ENCODE measurements at places on chromosomes 3 and 15.
A peak's percentile ranks its signal among the peaks of the same experiment; 100 is the strongest.

DNA sequence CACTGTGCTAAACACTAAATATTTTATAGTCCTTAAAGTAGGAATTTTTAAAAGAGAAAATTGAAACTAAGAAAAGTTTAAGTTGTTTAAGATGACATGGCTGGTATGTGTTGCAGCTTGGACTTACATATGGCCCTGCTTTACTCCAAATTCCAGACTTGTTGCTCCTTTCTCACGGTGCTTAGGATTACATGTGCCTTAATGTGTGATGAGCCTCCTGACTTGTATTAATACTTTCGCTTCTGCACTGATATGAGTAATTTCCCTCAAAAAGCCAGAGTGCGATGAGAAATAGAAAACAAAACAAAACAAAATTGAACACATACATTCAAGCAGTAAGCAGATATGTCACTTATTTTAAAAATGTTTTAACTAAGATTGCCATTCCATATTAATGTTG, 250.2 kb downstream of the VGLL3 start:
- no peak for DNase-seq

DNA sequence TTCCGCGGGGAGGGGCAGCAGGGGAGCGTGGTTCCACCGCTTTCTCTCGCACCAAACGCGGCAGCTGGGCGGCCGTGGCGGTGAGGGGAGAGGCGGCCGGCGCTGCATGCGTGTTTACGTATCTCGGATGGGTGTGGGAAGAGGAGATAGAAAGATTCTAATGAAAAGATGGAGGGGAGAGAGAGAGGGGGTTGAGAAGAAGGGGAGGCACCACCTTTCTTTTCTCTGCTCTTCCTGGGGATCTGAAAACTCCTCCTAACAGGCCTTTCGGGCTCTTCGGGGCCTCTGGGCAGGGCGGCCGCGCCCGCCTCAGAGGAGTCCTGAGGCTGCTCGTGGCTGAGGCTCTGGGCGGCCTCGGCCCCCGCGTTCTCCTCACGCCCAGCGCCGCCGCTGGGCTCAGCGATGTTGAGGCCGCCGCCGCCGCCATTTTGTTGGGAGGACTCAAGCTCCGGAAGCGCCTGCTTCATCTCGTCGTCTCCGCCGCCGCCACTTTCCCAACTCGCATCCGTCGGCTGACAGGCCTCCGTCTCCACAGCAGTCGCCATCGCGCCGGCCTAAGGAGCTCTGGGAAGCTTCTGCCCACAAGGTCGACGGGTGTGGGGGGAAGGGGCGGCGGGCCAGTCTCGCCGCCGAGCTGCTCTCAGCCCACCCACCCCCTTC, 473 bp downstream of the TASOR start:
- peak; percentile 78 for DNase-seq

- no peak for DNase-seq
Measured at GRCh38 chr15:74396146-74396438, 28.6 kb upstream of the CYP11A1 start.

DNA sequence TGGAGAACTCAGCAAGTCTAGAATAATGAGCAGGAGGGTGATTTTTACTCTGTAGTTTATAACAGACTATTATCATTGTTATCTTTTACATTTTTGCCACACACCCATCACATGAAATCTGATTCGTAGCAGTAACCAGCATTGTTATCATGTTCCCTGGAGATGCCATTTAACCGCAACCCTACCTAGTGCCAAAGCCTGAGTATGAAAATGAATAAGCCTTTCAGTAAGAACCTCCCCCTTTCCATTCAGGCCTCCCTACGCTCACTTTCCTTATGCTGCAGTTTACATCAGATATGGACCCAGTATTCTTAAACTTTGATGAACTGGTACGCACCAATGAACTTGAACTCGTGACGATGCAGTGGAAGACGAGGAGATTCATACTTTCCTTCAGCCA, 158.7 kb upstream of the SPRED1 start:
- no peak for DNase-seq

DNA sequence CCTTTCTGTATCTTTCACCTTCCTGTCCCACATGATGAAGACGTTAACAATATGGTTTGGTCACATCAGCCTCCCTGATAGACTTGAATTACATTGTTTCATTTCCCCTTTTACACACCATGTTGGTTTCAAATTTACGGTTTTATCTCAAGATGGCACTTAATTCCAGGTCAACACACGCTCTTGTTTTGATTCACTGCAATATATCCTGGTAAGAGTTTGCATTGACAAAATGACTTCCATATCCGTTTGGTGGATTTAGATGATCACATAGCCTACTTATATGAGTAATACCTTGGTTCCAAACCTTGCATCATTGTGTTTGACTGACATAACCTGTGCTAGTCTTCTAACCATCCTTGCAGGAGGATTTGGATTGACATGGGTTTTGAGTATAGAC, 499.4 kb downstream of the ROBO1 start:
- no peak for DNase-seq

GRCh38 chr3:131075632-131076328, 49.1 kb downstream of the NEK11 start:
- no peak for DNase-seq

GRCh38 chr3:2879023-2879422, 231.2 kb downstream of the IL5RA start:
- no peak for DNase-seq

DNA sequence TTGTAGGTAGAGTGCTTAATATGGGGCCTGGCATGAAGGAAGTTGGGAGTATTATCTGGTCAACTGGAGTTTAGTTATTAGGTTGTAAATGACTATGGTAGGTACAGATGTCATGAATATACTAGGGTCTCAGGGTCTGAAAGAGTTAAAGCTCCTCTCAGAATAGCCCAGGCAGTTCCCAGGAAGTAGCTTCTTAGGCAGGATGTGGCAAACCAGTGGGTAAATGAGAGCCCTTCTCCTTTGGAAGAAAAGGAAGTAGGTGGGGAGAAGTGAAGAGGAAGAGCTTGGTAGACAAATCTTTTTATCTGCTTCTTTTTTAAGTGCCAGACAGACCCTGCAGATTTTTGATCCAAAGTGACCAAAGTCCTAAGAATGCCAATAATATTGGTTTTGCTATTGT, 24.5 kb downstream of the MAP2K1 start:
- peak; percentile 12 for DNase-seq

All from central memory CD4-positive, alpha-beta T cell (primary cell).